Esophagus squamous epithelium (tissue), 5 donors: ENCODE measurements at places on chromosomes 3 and 15. TPM values are rescaled to one million over a fixed set of nuclear protein-coding genes. Genes with fewer than 3 reads are reported as not detected.

GRCh38 chr3:105580296-105580965 lies 213.7 kb downstream of the ALCAM start:
- H3K4me3 ChIP-seq: no peak overlapping the region
- no peak for DNase-seq
- no peak overlapping the region for H3K27ac ChIP-seq
- H3K27me3 ChIP-seq: no peaks in the 10 kb centered on the region
- no peaks in the 10 kb centered on the region for H3K4me1 ChIP-seq

HRG gene
- total RNA-seq: not detected

GRCh38 chr15:88830016-88830415 lies 26.8 kb downstream of the ACAN start:
- no peaks in the 10 kb centered on the region for H3K27me3 ChIP-seq
- H3K4me3 ChIP-seq: no peak overlapping the region
- no peaks in the 10 kb centered on the region for H3K4me1 ChIP-seq
- H3K27ac ChIP-seq: no peak overlapping the region

DPPA2 gene
- not detected for total RNA-seq

THAP10 gene
- 2.6 TPM for total RNA-seq

DNA sequence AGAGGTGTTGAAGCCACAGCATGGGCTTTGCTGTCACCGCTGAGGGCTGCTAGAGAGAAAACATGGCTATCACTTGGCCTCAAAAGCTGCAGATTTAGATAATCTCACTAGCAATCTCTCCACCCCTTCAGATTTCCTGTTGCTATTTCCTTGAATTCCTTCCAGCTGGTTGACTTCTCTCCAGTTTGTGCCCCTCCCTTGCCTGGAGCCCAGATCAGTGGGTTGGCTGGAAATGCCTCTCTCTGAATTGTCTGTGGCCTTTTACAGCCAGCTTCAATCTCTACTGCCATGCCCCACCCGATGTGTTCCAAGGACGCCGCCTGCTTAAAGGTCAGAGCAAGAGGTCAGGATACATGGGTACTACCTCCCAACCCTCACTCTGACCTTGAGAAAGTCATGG lies 294.1 kb downstream of the NTRK3 start:
- H3K4me1 ChIP-seq: no peaks in the 10 kb centered on the region
- no peak for DNase-seq
- H3K36me3 ChIP-seq: no peaks in the 10 kb centered on the region
- no peak overlapping the region for H3K4me3 ChIP-seq
- no peak overlapping the region for H3K27ac ChIP-seq

CD96 gene
- 3.0 TPM for total RNA-seq

DNA sequence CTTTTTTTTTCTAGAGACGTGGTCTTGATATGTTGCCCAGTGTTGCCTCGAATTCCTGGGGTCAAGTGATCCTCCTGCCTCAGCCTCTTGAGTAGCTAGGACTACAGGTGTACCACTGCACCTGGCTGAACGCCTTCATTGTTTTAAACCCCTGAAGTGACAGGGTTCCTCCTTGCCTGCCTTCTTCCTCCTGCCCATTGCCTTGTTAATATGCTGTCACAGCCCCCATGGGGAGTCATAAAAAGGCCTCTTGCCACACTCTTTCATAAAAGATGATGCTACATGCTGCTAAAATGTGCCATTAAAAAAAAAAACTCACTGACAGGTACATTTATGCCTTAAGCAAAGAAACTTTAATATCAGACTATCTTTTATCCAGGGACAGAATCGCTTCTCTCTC lies 116.8 kb upstream of the SKOR1 start:
- no peaks in the 10 kb centered on the region for H3K36me3 ChIP-seq
- H3K27me3 ChIP-seq: no peaks in the 10 kb centered on the region
- H3K4me3 ChIP-seq: no peak overlapping the region
- no peak overlapping the region for H3K27ac ChIP-seq

WDR73 gene
- total RNA-seq: 14.1 TPM

NRROS gene
- total RNA-seq: not detected

DNA sequence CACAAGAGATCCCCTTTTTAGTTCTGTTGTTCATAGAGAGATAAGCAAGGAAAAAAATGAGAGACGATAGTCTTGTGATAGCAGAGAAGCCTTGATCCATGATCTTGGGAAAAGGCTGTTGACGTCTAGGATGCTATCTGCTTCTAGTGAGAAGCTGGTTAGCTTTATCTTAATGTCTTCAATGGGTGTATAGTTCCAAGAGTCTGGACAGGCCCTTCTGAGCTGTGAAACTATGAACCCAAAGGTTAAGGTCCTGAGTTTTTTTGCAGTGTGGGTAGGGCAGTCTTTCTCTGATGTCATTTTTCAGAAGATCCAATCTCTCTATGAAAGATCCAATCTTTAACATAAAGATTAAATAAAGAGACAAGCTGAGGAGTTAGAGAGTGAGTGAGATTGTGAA lies 10.5 kb upstream of the NOX5 start:
- H3K4me1 ChIP-seq: no peaks in the 10 kb centered on the region
- DNase-seq: no peak
- H3K4me3 ChIP-seq: no peak overlapping the region
- no peak overlapping the region for H3K27ac ChIP-seq

DNA sequence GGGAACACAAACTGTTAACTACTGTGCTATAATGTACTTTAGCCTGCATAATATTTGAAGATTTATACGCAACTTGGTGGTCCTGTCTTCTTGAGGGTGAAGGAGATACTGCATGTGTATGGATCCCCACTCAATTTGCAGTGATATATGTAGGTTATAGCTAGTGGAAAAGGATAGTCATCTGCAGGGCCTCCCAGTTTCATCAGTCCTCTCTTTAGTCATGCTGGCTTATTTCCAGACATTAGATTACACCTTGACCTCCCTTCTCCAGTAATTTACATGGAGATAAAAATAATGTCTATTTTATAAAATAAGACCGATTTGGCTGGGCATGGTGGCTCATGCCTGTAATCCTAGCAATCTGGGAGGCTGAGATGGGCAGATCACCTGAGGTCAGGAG lies 3.7 kb downstream of the NR1D2 start:
- no peak for DNase-seq
- peak overlapping the region; percentile 3 for H3K27ac ChIP-seq
- H3K27me3 ChIP-seq: no peaks in the 10 kb centered on the region

- no peak overlapping the region for H3K4me3 ChIP-seq
- H3K27me3 ChIP-seq: no peaks in the 10 kb centered on the region
- H3K4me1 ChIP-seq: no peaks in the 10 kb centered on the region
- peaks cover 72% of the 10 kb centered on the region for H3K36me3 ChIP-seq
Measured at GRCh38 chr3:4690277-4690676, 197.1 kb downstream of the ITPR1 start.

DNA sequence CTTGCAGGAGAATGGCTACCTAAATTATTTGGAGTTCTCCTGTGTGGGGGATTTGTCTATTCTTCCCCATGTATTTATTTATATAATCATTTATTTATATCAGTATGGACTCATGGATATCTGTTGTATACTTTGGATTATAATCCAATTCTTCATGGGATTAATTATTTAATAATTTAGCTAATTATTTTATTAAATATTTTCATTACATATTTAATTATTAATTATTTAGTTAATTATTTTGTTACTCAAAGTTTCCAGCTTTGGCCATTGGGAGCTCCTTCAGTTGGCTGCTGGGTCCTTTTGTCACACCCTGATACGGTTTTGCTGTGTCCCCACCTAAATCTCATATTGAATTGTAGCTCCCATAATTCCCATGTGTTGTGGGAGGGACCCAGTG lies 3.3 kb upstream of the PRR20G start:
- no peak overlapping the region for H3K27ac ChIP-seq
- no peak overlapping the region for H3K4me3 ChIP-seq
- no peaks in the 10 kb centered on the region for H3K4me1 ChIP-seq
- H3K27me3 ChIP-seq: no peaks in the 10 kb centered on the region
- DNase-seq: no peak

DNA sequence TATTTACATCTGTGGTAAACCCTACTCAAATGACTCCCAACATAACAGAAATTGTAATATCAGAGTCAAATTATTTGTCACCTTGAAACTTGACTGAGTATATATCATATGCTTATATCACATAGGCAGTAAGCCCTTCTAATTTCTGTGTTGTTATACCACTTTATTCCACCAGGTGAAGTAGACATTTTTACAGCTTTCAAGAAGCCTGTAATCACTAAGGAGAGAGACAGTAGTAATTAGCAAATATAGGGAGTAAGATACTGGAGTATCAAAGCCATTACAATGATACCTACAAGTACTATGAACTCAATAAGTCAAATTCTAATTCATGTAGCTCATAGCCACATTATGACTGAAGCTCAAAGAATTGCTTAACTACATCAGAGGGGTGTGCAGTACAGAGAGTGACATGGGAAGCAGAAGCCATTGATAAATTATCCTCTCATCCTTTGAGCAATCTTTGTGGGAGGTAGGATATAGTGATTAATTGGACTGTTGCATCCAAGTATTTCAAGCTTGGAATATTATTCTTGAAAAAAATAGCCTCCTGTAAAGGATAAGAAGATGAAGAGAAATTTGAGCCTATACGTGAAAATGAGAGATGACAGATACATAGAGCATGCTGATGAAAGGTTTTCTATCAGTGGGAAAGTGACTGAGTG lies 1005.9 kb downstream of the ZPLD1 start:
- no peak overlapping the region for H3K4me3 ChIP-seq
- no peaks in the 10 kb centered on the region for H3K36me3 ChIP-seq
- H3K27ac ChIP-seq: no peak overlapping the region
- no peaks in the 10 kb centered on the region for H3K4me1 ChIP-seq
- H3K27me3 ChIP-seq: no peaks in the 10 kb centered on the region

GRCh38 chr3:183159333-183159732 lies 3.2 kb downstream of the LAMP3 start:
- H3K27ac ChIP-seq: no peak overlapping the region
- DNase-seq: no peak
- no peaks in the 10 kb centered on the region for H3K4me1 ChIP-seq
- no peak overlapping the region for H3K4me3 ChIP-seq
- H3K36me3 ChIP-seq: no peaks in the 10 kb centered on the region

DNA sequence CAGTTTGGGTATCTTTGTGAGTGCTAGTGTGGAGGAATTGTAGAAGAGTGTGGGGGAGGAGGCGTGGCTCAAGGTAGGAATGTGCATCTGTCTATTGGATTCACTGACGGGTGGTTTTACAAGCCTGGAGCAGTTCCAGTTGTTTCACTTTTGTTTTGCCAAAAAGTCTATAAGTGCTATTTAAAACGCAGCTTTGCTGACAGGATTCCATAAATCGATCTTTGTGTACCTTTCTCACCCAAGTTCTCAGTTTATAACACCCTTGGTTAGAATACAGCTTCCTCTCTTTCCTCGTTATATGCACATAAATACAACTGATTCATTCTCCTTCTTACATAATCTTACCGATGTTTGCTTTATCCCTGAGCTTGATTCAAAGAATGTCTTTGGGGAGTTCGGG lies 123.2 kb upstream of the UBE2E2 start:
- H3K4me1 ChIP-seq: no peaks in the 10 kb centered on the region
- peak overlapping the region; percentile 20 for H3K4me3 ChIP-seq
- DNase-seq: no peak
